ENCODE measurements at places on chromosomes 11 and 22.

GRCh38 chr11:123063826-123064657 is 2.1 kb upstream of the HSPA8 start:
- DNase-seq, result peak; percentile 52

- no peak for DNase-seq
Observed at GRCh38 chr11:61377461-61378160, 14.8 kb upstream of the TMEM216 start.

GRCh38 chr22:46162771-46163556 is 12.6 kb downstream of the PPARA start:
- no peak for DNase-seq

DNA sequence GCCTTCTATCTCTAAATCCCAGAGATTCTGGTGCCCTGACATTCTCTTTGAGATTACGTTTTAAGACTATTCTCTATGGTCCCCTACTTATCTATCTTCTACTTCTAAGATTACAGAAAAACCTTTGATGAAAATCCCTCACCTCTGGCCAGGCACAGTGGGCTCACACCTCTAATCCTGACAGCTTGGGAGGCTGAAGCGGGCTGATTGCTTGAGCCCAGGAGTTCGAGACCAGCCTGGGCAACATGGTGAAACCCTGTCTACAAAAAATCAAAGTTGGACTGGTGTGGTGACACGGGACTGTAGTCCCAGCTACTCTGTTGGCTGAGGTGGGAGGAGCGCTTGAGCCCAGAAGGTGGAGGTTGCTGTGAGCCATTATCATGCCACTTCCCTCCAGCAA is 14.4 kb downstream of the NUP98 start:
- no peak for DNase-seq

- no peak for DNase-seq
Observed at GRCh38 chr22:47168900-47169800, 406.7 kb downstream of the TBC1D22A start.

DNA sequence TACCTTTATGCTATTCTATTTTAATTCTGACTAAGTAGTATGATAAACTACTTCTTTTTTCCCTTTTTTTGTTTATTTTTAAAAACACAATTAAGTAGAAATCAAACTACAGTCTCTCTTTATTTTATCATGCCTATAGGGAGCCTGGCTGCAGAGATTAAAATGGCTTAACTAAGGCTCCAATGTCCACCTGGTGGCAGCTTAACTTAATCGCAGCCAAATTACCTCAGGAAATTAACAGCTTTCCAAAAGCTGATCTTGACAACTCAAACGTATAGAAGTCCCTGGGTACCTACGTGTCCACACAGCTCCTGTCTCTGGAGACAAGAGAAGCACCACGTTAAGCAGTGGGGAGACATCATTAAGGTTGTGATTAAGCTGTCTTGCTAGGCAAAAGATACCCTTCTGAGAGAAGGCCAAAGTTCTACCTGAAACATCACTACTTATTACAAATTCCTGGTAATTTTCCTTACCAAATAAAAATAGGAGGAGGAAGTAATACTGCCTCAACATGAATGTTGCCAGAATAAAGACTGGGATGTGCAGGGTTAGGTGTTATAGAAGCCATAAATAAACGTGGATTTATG is 63.2 kb upstream of the SNX19 start:
- DNase-seq, result no peak

GRCh38 chr11:70064008-70064725 is 13.9 kb upstream of the ANO1 start:
- no peak for DNase-seq

DNA sequence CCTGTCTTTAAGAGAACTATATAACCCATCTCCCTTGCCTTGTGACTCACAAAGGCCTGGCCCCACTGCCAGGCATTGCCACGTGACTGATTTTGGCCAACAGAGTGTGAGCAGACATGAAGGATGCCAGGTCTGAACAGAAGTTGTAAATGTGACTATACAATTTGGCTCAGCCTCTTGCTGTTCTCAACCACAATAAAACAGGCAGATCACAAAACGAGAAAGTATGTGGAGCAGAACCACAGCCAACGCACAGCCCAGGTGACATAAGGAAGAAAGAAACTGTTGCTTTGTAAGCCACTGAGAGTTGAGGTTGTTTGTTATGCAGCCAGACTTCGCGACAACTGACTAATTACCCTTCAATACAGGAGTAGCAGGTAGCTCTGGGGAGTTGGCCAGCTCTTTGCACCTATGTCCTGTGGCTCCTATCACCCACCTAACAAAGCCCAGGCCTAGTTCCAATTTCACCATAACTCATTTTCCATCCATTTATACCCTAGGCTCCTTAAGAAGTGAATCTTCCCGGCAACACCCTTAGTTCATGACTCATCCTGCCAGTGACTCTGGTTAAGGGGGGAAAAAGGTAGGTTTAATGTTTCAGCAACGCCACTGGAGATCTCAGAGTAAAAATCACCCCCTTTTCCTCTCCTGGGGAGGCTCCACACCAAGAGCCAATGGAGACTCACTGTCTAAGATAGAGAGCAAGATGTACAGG is 53.7 kb downstream of the GALNT18 start:
- peak; percentile 65 for DNase-seq

DNA sequence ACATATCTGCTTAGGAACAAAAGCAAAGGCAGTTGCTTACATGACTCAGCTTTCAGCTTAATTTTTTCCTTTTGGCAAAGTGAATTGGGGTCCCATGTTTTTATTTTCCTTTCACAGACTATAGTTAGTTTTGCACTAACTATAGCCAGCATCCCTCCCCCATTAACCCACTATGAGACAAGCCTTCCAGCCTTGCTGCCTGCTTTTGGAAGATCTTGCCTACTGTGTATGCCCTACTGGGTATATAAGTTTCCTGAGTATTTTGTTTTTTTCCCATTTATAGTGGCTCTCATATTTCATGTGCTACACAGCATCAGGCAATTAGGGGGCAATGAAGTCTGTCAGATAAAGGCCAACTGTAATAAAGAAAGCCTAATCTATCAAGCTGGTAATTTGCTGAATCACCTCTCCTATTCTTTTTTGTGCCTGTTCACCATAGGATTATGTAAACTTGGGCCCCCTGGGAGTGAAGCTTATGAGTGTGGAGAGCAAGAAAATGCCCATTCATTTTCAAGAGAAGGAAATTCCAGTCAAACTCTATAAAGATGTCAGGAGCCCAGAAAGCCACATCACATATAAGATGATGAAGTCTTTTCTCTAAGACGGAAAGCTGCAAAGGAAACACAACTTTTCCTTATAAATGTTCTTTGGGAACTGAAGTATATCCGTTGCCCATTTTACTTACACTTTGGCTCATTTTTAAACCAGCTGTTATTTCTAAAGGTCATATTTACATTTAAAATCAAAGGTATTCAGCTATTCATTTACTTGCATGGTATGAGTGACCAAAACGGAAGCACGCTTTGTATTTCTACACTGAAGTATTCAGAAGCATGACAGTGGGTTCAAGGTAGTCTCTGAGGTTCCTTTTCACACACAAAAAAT is 64.0 kb downstream of the CCDC83 start:
- DNase-seq, result no peak

DNA sequence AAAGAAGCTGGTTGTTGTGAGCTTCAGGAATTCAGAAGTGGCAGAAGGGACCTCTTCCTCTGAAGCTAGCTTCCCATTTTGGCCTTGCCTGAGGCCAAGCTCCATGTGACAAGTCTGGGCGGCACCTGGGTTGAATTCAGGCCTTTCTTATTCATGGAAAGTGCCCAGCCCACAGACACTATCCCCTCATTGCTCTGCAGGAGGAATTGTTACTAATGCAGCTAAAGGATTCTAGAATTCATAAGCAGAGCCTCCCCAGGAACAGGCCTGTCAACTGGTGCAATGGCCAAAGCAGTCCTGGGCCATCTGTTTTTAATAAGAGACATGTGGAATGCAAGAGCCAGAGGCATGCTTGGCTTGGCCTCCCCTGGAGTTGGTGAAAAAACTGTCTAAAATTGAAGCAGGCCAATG is 71.4 kb downstream of the SLC1A2 start:
- no peak for DNase-seq

- no peak for DNase-seq
Observed at GRCh38 chr11:134273317-134273712, 2.9 kb upstream of the GLB1L3 start.

DNA sequence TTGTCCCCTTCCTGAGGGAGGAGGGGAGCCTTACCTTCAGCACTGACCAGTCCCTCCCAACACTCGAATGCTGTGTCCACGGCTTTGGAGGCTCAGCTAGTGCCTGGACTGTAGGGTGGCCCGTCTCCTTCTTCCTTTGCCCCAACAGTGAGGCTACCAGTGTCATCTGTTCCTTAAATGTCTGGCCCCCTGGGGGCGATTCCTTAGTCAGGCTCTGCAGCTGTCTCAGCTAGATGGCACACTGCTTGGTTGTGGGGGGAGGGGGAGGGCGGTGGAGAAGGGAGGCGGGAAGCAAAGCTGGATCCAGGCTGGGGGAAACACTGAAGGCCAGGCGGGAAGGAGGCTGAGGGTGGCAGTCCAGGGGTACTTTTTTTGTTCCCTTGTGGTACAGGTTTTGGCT is at the start of gene IGSF22:
IGSF22 (minus strand) TSS at position 149 of the 400 bp plus-strand sequence. CDS start 1,952 bp downstream, outside the sequence.
- DNase-seq, result no peak

- no peak for DNase-seq
Observed at GRCh38 chr11:73324116-73324515, 16.0 kb downstream of the ARHGEF17 start.
